Activated naive CD8-positive, alpha-beta T cell treated with anti-CD3 and anti-CD28 coated beads, Interleukin-2, amount 50 U/mL, for 16 hours (primary cell): ENCODE measurements at places on chromosomes 16 and 17.

GRCh38 chr16:29891525-29892457, 7.6 kb downstream of the SEZ6L2 start:
- no peak for DNase-seq

- DNase-seq, result no peak
Measured at GRCh38 chr16:59684911-59685310, 950.8 kb upstream of the GOT2 start.

DNA sequence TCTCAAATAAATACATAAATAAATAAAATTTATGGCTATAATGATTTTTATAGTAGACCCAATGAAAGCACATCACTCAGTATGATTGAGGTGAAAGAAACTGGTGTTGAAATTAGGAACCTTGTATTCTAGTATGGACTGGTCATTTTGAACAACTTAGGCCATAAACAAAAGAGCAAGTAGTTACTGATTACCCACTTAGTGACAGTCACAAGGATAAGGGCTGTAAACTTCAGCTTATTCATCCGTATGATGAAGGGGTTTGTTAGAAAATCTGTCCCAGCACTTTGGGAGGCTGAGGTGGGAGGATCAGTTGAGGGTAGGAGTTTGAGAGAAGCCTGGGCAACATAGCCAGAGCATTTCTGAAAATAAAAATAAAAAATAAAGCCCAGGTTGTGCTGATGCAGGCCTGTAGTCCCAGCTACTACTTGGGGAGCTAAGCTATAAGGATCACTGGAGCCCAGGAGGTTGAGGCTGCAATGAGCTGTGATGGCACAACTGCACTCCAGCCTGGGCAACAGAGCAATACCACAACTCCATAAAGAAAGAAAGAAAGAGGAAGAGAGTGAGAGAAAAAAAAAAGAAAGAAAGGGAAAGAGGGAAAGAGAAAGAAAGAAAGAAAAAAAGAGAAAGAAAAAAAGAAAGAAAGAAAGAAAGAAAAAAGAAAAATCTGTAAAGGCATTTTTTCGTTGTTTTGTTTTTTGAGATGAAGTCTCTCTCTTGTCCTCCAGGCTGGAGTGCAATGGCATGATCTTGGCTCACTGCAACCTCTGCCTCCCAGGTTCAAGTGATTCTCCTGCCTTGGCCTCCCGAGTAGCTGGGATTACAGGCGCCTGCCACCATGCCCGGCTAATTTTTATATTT, 4.2 kb upstream of the SPAG9 start:
- DNase-seq, result no peak

- no peak for DNase-seq
Measured at GRCh38 chr17:55705847-55706246, 16.8 kb downstream of the TMEM100 start.

DNA sequence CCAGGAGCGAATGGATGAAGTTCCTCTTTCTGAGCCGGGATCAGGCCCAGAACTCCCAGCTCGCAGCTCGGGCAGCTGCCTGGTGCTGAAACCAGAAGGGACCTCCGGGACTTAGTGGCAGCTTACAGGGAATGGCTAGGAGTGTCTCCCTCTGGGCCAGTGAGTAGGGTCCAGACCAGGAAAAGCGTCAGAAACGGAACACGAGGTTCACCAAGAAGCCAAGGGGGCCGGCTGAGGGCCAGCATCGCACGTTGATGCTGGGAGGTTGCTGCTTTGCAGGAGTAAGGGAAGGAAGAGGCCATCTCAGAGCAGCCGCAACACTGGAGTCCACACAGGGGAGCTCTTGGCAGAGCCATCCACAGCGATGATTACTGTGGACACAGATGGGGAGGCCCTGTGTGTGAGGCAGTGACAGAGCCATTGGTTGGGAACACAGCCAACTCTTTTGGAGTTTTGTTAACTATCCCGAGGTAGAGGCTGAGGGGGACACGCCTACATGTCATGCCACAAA, 74.0 kb upstream of the CREBBP start:
- no peak for DNase-seq

GRCh38 chr17:4505187-4505586, 6.5 kb downstream of the SPNS2 start:
- DNase-seq, result no peak

- no peak for DNase-seq
Measured at GRCh38 chr17:50944902-50945720, 79.0 kb upstream of the TOB1 start.

- DNase-seq, result no peak
Measured at GRCh38 chr16:27784351-27785306, 234.7 kb downstream of the KATNIP start.

- DNase-seq, result no peak
Measured at GRCh38 chr17:51298508-51299371, 38.4 kb downstream of the UTP18 start.

- no peak for DNase-seq
Measured at GRCh38 chr17:63631062-63631461, 8.8 kb downstream of the MAP3K3 start.

- no peak for DNase-seq
Measured at GRCh38 chr17:12024327-12024726, 3.6 kb downstream of the MAP2K4 start.

DNA sequence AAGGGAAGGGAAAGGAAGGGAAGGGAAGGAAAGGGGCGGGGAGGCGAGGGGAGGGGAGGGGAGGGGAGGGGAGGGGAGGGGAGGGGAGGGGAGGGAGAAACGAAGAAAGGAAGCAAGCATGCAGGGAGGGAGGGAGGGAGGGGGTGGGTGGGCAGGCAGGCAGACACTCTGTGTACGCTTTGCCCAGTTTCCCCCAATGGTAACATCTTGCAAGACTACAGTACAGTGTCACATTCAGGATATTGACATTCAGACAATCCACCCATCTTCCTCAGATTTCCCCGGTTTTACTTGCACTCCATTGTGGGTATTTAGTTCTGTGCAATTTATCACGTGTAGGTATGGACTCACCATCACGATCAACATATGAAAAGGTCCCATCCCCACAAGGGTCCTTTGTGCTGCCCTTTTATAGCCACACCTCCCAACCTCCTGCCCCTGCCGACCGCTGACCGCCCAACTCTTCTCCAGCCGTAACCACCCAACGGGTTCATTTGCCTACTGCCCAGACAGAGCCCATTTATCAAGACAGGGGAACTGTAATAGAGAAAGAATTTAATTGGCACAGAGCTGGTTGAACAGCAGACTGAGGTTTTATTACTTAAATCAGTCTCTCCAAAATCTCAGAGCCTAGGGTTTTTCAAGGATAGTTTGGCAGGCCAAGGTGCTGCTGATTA, 91.4 kb upstream of the FA2H start:
- DNase-seq, result no peak

DNA sequence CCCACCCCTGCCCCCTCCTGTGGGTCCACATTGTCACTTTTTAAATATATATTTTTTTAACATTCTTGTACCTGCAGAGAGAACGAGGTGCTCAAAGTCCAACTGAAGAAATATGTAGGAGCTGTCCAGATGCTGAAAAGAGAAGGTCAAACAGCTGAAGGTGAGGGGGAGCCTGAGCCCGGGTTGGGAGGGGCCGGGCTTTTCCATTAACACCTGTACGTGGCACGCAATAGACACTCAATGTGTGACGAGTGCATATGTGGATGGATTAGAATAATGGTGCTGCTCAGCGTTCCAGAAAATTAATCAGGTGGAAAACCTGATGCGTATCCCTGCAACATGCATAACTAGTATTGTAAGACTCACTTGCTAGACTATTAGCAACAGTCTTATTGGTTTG, 223.0 kb downstream of the SNX29 start:
- no peak for DNase-seq

- DNase-seq, result no peak
Measured at GRCh38 chr16:12584488-12585233, 219.0 kb downstream of the CPPED1 start.
